Stimulated activated CD8-positive, alpha-beta memory T cell treated with anti-CD3 and anti-CD28 coated beads, Interleukin-4, amount 100 ng/mL, for 1 hour (primary cell): ENCODE measurements at places on chromosomes 4 and X.

GRCh38 chr4:162241857-162242256 lies 78.1 kb upstream of the FSTL5 start:
- DNase-seq, result no peak

- no peak for DNase-seq
Observed at GRCh38 chr4:96003951-96004740, 164.3 kb downstream of the PDHA2 start.

DNA sequence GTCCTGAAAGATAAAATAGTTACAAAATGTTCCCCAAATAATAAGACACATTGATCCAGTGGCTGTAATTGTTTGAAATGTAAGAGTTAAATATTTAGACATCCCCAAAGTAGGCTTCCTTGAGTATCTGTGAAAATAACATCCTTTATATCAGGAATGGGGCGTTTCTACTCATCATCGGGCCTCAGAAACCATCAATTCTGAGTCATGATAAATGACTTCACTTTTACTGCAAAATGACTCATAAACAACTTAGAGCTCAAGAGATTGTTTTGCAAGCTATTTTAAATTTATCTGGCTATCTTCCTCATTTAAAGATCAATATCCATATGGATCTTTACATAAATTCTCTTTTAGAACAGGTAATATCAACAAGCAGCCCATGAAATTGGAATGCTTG lies 369.4 kb upstream of the CNKSR2 start:
- DNase-seq, result no peak

DNA sequence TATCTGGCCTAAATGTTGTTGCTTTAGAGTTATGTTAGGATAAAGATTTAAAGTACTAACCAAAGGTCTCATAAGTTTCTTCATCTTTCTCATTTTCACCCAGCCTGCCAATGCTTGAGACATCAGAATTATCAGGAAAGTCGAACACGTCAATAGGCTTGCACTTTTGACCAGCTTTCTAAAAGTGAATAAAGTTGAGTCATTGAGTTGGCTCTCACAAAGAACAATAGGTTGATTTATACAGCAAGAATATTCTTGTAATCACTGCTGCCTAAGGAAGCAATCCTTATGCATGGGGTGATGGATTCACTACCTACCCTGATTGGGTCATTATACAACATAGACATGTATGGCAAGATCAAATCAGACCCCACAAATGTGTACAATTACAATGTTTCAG lies 5.0 kb downstream of the CENPU start:
- DNase-seq, result no peak

GRCh38 chrX:10111364-10112148 lies 45.2 kb upstream of the CLCN4 start:
- DNase-seq, result no peak

DNA sequence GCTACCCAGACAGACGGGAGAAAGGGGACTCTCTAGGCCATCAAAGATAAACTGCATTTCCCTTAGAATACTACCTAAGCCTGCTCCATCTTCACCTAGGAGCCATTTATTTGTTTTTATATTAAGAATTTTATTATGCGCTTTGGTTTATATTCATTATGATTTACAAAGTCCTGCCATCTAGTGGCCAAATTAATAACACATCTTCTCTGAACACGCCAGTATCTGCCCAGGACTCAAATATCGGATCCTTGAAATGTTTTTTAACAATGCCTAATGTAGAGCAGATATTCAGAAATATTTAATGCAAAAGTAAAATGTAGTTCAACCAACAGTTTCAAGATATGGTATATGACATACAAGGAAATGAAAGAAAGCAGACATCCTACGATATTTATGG lies 20.8 kb upstream of the PRPS2 start:
- DNase-seq, result no peak

DNA sequence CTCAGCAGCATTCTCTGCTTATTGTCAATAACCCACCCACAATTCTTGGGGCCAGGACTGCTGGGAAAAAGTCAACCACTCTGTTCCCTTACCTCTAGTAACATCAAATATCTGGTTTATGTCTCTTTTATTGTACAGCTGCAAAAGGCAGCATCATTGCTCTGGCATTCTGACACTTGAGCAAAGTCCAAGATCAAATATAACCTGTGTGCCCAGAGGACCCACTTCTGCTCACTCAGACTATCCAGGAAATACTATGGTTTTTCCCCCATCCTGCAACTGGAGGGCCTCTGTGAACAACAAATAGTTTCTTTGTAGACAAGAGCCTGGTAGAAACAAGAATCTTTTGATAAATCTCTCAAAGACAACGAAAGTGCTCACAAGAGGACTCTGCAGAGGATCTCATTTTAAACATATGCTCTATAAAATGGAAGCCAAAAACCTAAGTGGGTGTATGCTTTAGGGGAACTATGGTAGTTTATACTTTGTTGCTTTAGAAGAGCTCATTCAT lies 154.7 kb downstream of the RAB28 start:
- no peak for DNase-seq

GRCh38 chr4:163568843-163569242 lies 74.4 kb downstream of the TMA16 start:
- no peak for DNase-seq

- no peak for DNase-seq
Observed at GRCh38 chrX:119899125-119899524, 3.4 kb downstream of the AKAP14 start.

DNA sequence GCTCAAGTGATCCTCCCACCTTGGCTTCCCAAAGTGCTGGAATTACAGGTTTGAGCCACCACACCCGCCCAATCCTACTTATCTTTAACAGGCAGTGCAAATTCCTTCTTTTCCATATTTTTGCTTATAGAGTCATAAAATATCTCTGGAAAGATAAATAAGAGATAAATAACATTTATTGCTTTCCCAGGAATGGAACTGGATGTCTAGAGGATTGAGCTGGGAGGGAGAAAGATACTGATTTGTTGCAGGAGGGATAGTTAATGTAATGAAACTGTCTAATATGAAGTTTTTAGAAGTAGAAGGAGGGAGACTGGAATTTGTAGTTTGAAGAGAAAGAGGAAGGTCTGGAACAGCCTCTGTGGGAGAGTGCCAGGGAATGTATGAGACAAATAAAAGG lies 20.2 kb downstream of the ITGB1BP2 start:
- DNase-seq, result no peak

- no peak for DNase-seq
Observed at GRCh38 chrX:112866175-112866574, 25.5 kb upstream of the AMOT start.

GRCh38 chrX:39813631-39814277 lies 284.0 kb downstream of the BCOR start:
- DNase-seq, result no peak

DNA sequence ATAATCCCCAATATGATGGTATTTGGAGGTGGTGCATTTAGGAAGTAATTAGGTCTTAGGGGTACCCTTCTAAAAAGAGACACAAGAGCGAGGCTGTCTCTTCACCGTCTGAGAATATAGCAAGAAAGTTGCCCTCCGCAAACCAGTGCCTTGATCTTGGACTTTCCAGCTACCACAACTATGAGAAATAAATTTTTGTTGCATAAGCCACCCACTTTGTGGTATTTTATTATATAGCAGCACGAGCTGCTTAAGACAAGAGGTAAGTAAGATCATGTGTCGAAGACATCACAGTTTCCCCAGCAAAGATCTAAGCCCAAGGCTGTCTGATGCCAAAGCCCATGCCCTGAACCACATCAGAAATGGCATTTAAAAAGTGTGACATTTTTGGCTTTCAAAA lies 9.6 kb upstream of the EXOSC9 start:
- no peak for DNase-seq

- no peak for DNase-seq
Observed at GRCh38 chrX:147902270-147902669, 9.4 kb upstream of the FMR1 start.

DNA sequence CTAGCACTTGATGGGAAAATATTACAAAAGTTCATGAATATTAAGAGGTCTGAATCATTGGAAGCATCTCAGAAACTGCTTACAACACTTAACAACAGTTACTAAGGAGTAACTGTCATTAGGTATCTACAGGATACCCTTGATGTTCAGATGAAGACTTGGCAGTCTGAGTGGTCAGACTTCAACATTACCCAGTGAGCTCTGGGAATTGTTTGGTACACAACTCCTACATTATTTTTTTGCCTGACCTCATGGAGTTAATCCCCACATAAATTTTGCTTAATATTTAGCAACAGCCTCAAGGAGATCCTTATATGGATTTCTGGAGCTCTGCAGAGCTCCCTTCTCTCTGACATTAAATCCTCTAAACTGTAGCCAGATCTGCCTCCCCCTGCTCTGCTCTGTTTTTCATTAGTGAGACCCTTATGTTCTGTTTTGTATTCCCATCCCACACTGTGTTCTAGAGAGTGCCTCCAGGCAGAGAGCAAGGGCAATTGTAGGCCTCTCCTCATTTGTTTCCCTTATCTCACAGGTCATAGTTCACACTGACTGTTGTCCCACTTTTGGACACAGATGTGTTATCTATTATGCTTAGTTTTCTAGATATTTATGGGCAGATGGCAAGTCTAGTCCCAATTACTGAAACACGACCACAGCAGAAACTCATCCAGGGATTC lies 368.8 kb downstream of the GASK1B start:
- no peak for DNase-seq

DNA sequence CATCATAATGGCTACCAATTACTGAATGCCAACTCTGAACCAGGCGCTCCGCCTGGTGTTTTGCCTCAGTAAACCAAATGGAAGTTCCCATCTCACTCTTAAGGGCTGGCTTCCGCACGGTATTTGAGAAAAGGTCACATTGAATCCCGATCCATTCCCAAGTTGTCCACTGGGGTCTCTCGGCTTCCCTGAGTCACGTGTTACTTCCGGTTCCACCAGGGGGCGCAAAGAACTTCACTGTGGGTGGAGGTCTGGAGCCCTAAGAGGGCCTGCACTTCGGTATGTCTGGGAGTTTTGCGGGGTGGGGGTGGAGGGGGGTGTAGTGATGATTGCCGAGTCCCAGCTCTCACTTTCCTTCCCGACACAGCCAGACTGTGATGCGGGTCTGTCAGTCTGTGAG lies 13.4 kb upstream of the NHS start:
- no peak for DNase-seq

DNA sequence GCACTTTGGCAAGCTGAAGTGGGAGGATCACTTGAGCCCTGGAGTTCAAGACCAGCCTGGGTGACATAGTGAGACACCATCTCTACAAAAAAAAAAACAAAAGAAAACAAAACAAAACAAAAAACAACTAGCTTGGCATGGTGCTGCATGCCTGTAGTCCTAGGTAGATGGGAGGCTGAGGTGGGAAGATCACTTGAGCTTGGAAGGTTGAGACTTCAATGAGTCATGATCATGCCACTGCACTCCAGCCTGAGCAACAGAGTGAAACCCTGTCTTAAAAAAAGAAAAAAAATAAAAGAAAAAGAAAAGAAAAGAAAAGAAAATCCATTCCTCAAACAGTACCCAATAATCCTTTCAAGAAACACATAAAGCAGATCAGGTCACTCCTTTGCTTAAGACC lies 14.9 kb upstream of the ERCC6L start:
- DNase-seq, result no peak

DNA sequence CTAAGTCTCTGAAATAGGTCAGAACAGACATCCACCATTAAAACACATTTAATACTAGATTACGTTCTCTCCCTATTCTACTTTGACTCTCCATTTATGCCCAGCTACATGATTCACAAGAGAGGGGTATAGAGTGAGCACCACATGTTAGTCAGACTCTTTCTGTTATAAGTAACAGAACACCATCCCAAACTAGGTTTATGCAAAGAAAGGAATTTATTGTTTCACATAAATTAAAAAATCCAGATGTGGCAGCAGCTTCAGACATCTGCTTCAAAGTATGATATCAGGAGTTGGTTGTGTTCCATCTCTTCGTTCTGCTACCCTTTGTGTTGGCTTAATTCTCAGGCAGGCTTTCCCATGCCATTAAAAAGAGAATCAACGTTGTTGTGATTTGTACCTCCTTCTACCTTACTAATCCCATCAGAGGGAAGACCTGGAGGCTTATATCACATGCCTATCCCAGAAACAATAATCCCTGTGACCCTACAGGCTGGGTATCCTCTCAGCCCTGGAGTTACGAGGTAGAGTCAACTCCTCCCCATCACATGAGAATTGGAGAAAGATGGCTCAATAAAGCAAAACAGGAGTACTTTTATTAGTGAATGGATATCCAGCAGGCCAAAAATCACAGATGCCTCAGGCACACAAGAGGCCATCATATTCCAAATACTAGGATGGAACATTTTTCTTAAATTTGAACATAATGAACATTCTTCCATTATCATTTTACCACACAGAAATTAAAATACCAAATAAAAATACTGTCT lies 163.2 kb downstream of the SLC7A11 start:
- DNase-seq, result no peak

GRCh38 chr4:139643042-139643895 lies 22.4 kb upstream of the MGST2 start:
- no peak for DNase-seq

DNA sequence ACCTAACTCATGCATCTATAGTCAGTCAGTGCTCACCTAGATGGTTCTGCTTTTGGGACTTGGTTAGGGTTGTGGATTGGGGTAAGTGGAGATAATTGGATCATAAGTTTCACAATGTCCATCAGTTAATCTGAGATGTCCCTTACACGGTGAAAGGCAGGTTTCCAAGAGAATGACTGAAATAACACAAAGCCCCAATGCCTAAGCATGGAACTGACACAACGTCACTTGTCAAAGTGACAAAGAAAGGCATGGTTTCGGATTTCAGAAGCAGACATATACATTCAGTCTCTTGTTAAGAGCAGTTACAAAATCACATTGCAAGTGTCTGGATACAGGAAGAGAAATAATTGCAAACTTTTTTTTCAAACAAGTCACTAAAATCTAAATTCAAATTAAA lies 1456.9 kb downstream of the TECRL start:
- DNase-seq, result no peak

GRCh38 chr4:153018684-153019083 lies 82.6 kb downstream of the FHDC1 start:
- no peak for DNase-seq

DNA sequence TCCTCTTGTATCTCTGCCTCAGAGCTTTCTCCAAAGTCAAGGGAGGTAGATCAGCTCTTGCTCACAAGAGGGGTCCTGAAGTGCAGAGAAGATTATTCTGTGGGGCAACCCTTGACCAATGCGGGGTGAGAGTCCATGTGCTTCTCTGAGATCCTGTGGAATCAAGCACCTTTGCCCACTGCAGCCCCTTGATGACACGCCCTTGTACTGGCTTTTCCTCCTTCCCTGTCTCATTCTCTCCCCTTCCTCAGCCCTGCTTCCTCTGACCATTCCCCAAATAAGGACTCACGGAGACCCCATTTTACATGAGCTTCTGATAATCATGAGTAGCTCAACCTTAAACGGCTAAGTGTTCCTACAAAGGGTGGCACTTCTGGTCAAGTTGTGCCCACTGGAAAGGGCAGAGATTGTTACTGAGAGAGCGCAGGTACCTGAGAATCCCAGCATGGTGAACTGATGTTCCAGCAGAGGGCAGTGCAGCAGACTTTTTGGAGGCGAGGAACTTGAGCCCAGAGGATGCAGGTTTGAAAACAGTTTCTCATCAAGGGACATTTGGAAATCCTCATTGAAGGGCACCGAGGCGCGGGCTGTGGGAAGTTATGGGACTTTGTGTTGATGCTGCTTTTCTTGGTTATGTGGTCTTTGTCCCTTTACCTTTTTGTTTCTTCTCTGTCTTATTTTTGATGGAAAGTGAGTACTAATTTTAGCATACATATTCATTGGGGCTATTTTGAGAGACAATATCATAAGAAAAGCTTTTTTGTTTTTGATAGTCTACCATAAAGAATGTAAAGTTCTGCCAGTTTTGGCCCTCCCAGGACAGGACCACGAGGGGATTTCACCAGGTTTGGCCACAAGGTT lies 201.3 kb downstream of the RBM46 start:
- DNase-seq, result no peak

GRCh38 chr4:87012265-87012953 lies 77.6 kb downstream of the AFF1 start:
- DNase-seq, result no peak
